Stimulated activated CD8-positive, alpha-beta memory T cell treated with anti-CD3 and anti-CD28 coated beads, Interleukin-15, amount 100 ng/mL, for 4 hours (primary cell): ENCODE measurements at places on chromosomes 13 and 19.

GRCh38 chr13:74892096-74892495, 589.9 kb downstream of the TBC1D4 start:
- DNase-seq, result no peak

- DNase-seq, result no peak
Measured at GRCh38 chr13:93416736-93417355, 190.2 kb downstream of the GPC6 start.

GRCh38 chr13:99172951-99173350, 27.7 kb upstream of the UBAC2 start:
- DNase-seq, result no peak

DNA sequence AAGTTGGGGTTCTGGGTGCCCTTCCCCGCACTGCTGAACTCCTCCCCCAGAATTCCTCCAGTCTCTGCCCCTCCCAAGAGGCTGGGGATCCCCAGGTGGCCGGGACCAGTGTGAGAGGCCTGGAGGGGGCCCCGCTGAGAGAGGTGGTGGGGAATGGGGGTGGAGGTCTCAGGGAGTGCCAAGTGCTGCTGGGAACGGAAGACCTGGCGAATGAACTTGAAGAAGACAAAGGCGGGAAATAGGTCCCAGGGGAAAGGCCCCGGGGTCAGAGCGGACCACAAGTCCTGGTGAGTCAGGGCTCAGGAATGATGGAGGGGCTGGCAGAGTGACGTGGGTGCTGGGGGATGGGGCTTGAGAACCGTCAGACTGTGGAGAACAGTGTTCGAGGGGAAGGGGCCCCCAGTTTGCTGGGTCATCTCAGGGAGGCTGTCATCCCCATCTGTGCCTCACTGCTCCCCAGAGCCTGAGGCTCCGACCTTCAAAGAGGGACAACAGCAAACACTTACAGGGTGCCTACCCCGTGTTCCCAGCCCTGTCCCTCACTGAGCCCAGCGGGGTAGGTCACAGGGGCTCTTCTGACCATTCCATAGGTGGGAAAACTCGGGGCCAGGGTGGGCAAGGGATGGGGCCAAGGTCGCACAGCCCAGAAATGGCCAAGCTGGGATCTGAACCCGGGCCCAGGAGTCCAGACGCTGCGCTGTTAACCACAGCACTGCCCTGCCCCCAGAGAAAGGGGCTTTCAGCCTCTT, 16.0 kb upstream of the SEMA6B start:
- DNase-seq, result no peak

DNA sequence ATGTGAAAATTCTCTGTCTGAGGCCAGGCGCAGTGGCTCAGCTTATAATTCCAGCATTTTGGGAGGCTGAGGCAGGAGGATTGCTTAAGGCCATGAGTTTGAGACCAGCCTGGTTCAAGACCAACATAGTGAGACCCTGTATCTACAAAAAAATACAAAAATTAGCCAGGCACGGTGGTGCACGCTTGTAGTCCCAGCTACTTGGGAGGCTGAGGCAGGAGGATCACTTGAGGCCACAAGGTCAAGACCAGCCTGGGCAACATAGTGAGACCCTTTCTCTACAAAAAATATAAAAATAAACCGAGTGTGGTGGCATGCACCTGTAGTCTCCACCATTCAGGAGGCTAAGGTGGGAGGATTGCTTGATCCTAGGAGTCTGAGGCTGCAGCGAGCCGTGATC, 2.2 kb upstream of the FCGBP start:
- no peak for DNase-seq

GRCh38 chr19:4505570-4506448, 12.5 kb downstream of the PLIN4 start:
- no peak for DNase-seq

DNA sequence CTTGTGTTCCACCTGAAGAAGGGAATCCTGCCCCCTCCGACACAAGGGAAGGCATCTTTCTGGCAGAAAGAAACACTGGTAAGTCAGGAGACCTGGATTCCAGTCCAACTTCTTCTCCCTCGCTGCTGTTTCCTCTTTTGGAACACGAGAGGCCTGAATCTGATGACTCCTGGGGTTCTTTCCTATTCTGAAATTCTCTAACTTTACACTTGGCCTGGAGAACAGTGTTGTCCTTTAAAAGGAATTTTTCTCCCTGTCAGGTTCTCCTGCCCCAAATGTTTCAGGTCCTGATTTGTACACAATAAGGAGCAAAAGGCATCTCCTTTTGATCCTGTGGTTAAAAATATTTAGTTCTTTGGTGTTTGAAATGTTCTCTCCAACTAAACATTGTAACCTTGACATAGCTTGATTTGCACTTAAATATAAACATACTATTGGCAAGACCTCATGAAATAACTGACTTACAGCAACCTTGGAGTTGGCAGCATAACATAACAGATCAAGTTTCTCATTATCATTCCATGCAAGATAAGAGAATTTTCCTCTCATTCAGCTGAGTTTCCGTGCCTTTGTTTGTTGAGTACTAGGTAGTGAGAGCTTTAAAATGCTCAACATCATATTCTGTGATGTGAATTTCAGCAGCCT, 244.8 kb downstream of the COG6 start:
- no peak for DNase-seq

DNA sequence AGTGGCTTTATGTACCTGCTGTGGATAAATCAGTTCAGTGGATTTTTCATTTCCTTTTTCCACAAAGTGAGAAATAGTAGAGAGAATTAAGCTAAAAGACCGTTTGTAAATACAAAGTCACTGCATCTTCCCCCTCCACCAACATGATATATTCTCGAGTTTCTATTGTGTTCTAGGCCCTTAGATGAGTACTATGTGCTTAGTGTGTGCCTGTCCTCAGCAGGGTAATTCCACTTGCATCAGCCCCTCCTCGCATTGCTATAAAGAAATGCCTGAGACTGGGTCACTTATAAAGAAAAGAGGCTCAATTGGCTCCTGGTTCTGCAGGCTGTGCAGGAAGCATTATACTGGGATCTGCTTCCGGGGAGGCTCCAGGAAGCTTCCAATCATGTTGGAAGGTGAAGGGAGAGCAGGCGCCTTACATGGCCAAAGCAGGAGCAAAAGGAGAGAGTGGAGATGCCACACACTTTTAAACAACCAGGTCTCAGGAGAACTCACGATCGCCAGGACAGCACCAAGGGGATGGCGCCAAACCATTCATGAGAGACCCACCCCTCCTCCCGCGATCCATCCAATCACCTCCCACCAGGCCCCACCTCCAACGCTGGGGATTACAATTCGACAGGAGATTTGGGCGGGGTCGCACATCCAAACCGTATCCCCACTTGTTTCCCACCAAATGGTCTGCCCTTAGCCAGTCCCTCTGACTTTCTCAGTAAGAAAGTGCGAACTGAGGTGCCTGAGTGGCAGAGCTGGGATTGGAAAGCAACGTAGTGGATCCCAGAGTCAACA, 102.3 kb upstream of the ABCC4 start:
- no peak for DNase-seq

DNA sequence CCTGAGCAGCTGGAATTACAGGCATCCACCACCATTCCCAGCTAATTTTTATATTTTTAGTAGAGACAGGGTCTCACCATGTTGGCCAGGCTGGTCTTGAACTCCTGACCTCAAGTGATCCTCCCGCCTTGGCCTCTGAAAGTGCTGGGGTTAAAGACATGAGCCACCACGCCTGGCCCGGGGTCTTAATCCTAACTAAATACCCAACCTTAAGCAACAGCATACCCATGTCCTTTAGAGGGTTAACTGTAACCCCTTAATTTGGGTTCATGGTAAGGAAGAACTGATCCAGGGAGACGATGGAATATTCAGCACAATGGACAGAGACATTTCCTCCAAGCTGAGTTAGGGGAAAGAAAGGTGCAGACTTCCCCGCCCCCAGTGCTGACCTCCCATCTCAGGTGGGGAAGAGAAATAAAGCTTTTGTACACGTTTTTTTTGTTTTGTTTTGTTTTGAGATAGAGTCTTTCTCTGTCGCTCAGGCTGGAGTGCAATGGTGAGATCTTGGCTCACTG, 8.7 kb upstream of the GALP start:
- no peak for DNase-seq

DNA sequence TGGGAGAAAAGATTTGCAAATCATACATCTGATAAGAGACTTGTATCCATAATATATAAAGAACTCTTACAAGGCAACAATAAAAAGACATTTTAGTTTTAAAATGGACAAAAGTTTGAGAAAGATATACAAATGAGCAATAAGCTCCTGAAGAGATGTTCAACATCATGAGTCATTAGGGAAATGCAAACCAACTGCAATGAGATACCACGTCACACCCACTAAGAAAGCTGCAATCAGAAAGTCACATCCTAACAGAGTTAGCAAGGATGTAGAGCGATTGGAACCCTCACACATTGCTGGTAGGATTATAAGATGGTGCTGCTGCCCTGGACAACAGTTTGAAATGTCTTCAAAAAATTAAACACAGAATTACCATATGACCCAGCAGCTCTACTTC, 50.3 kb downstream of the GSX1 start:
- no peak for DNase-seq

GRCh38 chr13:110876609-110877008, 38.3 kb downstream of the ANKRD10 start:
- no peak for DNase-seq

DNA sequence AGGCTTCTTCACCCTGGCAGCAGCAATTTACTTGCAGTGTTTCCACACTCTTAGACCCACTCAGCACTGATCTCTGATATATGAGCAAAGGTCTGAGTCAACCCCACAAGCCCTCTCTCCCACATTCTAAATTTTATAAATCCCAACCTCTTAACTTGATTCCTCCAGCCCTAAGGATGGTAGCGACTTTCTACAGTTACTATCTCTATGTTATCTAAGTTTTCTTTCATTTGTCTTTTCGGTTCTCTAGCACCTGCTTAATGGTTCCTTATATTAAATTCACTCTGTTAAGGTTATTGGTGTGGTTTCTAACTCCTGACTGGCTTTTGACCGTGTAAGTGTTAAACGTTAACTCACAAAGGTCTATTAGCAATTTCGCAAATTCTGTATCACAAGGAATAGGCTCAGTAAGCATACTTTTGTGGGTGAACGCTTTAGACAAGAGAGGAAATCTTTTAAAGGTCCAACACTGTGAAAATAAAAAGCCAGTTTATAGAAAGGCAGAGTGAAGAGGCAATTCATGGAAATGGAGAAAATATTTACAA, 99.3 kb downstream of the DLEU7 start:
- DNase-seq, result no peak

DNA sequence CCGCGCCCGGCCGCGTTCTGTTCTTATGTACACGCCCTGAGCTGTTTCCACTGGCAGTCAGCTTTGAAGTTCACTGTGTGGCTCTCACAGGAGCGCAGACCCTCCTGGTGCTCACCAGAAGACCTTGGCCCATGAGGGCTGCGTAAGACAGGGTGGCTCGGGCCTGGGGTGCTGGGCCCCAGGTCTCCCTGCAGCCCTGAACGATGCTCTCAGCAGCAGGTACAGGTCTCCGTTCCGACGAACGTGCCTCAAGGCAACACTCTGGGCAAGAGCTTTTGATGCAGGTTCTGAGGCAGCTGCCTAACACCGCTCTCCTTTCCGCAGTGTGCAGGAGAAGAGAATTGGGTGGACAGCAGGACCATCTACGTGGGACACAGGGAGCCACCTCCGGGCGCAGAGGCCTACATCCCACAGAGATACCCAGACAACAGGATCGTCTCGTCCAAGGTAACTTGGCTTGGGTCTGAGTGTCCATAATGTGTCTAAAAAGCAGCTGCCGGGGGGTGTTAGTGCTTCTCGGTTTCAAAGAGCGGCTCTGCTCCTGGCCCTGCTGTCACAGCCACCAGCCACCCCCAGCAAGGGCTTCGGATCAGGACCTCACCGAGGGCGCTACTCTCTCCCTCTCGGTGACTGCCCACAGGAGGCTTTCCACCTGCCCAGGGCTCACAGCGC, 95.1 kb downstream of the ATP11A start:
- DNase-seq, result no peak

DNA sequence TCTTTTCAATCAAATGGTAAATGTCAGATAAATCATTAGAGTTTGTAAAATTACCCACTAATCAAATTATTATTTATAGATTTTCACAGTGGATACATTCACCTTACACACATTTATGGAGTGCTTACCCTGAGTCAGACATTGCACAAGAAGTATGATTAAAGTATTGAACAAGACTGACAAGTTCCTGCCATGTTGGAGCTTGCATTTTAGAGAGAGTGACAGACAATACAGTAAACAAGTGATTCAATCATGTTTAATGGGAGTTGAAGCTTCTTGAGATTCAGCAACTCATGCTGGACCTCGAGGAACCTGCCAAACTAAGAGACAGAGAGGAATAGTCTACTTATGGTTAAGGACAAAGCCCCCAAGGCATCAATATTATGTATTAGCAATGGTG, 487.8 kb downstream of the PCDH17 start:
- DNase-seq, result no peak

DNA sequence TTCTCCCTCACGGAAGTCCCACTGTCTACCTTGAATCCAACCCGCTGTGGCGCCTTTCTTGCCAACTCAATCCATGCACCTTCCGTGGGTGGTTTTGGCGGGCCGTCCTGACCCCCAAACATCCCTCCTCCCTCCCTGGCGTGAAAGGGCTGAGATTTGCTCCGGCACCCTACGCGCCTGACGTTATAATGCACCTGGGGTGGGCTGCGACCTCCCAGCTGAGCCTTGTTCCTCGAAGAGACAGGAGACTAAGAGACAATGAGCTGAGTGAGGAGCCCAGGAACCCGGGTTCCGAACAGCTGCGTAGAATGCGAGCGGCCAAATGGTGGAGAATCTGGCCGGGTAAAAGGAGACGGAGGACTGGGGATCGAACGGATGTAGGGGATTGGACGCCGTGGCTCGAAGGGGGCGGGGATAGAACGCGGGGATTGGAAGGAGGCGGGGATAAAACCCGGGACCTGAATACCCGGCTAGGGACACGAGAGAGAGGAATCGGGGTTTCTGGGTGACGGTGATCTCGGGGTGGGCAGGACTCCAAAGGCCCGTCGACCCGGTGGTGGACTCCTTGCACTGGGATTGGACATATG, at the start of gene CPT1C:
Gene CPT1C (plus strand): TSS at position 461 of the 587 bp plus-strand sequence. CDS start 1,137 bp downstream, outside the sequence.
- no peak for DNase-seq

DNA sequence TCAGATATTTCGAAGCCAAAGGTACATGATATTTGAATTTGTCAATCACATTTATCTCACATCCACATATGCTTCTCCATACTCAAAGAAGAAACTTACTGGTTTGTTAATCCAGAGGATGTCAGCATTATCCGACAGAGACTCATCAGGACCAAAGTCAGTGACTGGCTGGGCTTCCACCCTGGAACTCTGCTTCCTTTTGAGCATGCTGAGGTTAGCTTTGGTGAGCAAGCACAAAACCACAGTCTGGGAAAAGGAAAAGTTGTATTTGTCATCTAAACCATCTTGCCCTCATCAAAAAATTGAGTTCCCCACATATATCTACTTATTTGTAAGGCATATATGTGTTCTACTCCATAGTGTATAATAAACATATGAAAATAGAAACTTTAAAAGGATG, 17.4 kb downstream of the NALCN start:
- no peak for DNase-seq

GRCh38 chr19:9786342-9786741, 17.8 kb upstream of the ZNF846 start:
- DNase-seq, result no peak
